Suppressor macrophage (primary cell): ENCODE measurements at places on chromosomes 7 and 10.

DNA sequence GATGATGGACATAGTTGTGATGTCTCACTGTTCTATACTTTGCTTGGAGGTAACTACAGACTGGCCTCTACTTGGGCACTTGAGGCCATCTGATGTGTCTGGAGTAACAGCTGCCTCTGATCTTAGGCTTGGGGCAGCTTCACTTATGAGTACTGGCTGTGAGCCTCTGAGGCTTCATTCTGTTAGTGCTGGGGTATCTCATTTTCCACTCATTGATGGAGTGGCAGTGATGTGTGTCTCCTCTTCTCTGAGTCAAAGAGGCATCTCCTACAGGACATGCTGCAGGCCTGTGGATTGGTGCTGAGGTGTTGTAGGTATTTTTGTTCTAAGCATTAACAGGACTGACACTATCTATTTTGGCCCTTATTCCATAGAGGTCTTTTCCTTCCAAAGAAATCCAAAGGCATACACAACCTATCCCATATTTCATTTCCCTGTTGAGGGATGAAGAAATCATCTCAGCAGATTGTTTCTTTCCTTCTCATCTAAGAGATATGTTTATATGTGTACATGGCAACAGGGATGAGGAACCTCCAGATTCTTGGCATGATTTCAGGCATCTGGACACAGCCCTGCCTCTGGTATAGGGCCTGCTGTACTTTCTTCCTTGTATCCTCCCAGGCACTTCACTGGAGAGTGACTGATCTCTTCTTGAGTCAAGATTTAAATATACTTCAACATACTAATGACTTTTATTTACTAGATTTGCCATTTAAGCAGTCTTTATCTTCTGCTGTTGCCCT lies 65.7 kb upstream of the NOBOX start:
- no peak for DNase-seq

DNA sequence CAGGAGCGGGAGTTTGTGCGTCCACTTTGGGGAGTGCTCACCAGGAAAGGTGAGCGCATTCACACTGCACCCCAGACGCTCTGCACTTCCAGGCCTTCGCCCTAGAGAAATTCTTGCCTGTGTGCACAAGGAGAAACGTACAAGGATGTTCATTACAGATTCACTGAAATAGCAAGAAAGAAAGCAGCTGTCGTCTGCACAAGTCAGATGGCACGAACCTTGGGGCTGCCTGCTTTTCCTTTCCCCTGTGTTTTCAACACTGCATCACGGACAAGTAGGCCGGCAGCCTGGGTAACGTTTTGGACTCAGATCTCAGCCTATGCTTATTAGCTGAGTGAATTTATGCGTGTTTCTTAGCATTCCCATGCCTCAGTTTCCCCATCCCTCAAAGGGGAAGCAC lies 546.8 kb upstream of the FOXK1 start:
- DNase-seq: no peak

DNA sequence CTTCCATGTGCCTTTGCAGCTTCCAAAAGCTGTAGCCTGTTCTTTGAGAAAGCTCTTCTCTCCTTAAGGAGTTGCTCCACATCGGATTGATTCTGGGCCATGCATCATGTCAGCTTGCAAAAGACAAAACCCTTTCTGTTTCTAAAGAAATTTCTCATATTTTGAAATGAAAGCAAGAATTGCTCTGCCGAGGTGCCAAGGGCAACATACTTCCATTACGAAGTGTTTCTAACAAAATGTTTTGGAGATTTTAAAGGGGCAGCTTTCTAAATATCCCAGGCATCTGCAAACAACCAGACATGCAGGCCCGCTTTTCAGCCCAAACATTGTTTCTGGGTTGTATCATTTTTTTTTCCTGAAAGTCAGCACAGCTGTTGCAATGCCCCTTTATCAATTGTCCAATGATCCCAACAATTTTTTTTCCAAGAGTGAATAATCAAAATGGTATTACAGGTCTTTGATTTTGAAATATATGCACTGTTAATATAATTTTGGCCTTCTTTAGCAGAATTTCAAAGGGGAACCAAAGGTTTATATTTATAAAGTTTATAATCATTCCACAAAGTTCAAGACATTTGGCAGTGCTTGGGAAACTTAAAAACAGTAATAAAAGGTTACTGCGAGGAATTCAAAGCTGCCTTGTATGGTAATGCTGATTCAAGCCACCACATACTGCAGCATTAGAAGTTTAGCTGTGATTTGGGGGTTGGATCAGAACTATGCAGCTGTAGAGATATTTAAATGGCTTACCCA lies 61.0 kb downstream of the TES start:
- no peak for DNase-seq

- DNase-seq: no peak
Observed at GRCh38 chr7:74253331-74253730, 868 bp downstream of the RFC2 start.

DNA sequence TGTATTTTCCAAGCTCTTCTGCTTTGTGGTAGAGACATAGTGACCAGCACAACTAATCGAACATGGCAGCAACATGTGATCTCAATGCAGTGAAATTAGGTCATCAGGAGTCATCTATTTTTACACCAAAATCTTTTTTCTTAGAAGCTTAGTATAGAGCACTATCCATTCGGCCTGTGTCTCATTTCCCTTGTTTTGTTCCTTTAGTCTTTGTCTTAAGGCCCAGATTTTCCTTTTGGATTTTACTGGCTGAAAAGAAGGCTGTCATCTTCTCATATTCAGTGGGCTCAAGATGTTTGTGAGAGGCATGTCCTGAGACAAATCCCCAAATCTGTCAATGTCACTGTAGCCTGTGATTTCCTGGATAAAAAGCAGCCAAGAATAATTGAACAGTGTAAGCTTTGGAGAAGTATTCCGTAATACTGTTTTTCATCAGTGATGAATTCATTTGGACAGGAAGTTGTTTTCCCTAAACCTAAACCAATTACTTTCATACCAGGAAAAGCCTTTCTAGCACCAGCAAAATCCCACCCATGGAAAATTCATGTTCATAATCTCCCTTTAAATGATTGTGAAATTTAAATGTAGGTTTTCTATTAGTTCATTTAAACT lies 55.2 kb downstream of the MAGI2 start:
- no peak for DNase-seq

DNA sequence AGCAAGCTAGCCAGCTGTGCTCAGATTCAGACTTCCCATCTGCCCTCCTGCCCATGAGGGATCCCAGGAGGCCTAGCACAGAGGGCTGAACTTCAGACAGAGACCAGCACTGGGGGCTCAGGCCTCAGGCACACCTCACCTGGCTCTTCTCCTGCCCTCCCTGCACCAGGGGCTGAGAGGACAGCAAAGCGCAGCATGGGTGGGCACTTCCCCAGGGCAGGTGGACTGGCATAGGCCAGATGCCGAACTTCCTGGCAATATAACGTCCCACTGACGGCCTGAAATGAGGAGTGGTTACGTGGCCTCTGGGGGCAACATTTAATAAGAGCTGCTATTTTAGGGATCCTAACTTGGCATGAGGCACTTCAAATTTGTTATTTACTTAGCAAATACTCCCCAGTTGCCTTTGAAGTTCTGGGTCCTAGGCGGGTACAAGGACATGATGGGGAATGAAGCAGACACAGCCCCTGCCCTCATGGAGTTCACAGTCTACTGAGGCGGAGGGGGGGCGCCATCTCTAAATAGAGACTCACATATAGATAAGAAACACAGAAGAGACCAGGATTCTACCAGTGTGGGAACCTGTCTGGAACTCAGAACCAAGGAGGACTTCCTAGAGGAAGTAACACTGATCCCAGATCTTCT lies 101.8 kb upstream of the ZMIZ1 start:
- no peak for DNase-seq

- DNase-seq: peak; percentile 89
Observed at GRCh38 chr7:44615149-44615611, 8.8 kb downstream of the OGDH start.

DNA sequence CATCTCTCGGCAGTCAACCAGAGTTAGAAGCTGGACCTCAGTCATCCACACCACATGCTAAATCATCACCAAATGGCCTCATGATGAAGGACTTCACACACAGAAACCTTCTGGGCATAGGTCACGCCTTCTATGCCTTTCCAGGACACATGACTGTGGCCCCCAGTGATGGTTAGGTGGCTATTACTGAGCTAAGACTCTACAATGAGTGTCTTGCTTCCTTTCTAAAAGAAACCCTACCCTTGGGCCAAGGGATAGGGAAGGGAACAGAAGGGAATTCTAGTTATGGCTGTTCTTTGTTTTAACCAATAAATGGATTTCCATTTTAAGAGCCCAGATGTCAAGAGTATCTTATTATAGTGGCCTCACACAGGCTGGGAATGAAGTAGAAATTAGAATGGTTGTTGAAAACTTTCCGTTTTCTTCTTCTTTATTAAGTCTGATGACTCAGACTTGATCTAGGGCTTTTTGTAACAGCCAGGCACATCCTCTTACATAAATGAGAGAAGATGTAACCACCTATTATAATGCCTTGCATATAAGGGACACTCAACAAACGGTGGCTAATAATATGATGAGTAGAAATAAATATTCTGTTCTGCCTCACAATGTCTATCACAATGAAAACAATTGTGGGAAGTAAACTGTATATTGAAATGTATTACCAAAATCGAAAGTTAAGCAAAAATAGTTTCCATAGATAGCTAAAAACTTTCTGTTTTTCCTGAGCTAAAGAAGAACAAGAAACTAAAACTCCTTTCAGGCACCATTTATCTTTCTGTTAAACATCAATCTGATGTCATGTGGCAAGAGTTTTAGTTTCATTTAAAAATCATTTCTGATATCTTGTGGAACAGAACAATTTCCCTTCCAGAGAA lies 62.5 kb upstream of the TOMM7 start:
- DNase-seq: peak; percentile 35
